Activated naive CD8-positive, alpha-beta T cell treated with anti-CD3 and anti-CD28 coated beads for 36 hours (primary cell): ENCODE measurements at places on chromosomes 2 and 18.

DNA sequence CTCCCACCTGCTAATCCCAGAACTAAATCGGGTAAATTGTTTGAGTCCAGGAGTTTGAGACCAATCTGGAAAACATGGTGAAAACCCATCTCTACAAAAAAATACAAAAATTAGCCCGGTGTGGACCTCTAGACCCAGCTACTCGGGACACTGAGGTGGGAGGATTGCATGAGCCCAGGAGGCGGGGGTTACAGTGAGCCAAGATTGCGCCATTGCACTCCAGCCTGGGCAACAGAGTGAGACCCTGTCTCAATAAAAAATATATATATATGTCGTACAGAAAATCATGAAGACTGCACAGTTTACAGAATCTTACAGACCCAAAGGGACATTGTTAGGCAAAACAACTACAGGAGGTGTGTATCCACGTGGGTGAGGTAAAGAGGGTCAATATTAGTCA, 4.0 kb upstream of the DPY30 start:
- DNase-seq, result no peak

DNA sequence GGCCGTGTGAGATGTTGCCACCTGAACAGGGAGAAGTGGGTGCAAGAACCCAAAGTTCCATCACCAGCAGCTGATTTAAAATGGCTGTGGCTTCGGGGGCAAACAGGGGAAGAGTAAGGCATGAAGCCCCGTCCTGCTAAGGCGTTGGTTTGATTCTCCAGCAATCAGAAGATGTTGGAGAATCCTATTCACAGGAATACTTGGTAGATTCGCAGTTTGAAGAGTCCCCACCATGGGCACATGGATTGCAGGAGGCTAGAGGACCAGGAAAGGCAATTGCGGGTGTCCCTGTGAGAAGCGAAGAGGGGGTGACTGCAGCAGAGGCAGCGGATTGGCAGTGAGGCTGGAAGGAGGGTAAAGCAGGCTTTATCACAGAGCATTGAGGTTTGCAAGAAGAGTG, 46.6 kb upstream of the TXNDC2 start:
- no peak for DNase-seq

DNA sequence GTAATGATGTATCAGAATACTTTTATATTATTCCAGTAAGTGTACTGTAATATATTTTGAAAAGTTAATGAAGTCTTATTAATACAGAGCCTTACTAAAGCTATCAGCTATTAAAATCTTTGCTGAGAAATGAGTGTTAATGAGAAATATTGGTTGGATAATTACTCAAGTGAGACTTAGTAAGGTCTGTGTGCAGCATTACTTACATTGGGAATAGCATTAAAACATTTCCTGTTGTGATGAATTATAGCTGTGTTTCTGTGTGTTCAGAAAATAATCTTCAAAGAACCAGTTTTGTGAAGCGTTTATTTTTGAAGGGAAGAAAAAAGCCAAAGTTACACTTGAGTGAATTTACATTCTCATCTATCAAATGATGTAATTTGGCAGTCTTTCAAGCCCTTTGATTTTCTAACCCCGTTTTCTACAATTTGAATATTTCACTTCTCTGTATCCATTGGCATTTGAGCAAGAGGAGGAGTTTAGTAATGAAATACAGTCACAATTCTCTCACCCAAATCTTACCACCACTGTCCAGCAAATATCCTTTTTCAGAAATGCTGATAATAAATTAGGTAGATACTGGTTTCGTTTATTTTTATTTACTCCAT, 123.5 kb upstream of the BOD1L2 start:
- no peak for DNase-seq

- DNase-seq, result no peak
Measured at GRCh38 chr18:3819961-3820360, 370.0 kb downstream of the TGIF1 start.
